HFFc6 (cell line): ENCODE measurements at places on chromosomes 6 and 20.

DNA sequence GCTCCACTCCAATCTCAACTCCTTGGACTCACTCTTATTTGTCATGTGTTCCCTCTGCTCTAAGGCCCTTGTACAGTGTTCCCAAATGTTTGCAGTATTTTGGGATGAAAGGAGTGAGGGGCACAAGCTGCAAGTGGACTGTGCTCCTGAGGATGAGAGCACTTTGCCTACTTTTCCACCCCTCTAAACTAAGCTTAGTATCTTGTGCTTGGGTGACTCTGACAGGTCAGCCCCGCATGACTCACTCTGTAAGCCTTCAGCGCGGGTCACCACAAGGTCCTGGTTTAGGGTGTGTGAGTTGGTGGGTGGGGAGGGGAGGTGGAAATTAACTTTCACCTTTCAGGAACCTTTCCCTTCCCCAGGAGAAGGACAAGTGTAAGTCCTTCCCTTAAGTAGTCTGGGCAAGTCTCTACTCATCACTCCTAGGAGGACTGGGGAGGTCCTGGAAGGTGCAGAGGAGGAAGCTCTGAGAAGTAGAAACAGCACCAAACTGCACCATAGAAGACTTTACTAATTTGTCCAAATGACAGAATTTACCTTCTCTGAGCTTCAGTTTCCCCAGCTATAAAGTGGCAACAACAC is 68.8 kb upstream of the EPB41L1 start:
- peak; percentile 66 for DNase-seq

DNA sequence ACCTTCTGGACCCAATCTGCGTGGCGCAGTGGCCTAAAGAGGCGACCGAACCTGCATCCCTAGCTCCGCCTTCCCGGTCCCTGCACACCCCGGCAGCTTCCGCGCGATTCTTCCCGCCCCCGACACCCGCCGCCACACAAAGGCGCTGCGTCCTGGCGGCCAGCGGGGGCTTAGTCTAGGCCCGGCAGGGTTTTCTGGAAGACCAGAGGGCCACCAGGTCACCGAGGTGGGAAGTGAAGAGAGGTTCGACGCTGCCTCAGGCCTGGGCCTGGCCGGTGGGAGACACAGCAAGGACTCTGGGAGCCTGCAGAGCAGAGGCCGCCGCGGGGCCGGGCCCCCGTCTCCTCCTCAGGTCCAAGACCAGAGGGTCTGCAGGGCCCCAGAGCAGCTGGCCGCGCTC is 154.9 kb downstream of the OR2B2 start:
- DNase-seq = no peak

DNA sequence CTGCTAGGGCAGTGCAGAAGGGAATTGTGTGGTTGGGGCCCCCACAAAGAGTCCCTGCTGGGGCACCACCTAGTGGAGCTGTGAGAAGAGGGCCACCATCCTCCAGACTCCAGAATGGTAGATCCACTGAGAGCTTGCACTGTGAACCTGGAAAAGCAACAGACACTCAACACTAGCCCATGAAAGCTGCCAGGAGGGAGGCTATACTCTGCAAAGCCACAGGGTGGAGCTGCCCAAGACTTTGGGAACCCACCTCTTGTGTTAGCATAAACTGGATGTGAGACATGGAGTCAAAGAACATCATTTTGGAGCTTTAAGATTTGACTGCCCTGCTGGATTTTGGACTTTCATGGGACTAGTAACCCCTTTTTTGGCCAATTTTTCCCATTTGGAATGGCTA is 328.4 kb upstream of the KHDRBS2 start:
- DNase-seq = no peak

DNA sequence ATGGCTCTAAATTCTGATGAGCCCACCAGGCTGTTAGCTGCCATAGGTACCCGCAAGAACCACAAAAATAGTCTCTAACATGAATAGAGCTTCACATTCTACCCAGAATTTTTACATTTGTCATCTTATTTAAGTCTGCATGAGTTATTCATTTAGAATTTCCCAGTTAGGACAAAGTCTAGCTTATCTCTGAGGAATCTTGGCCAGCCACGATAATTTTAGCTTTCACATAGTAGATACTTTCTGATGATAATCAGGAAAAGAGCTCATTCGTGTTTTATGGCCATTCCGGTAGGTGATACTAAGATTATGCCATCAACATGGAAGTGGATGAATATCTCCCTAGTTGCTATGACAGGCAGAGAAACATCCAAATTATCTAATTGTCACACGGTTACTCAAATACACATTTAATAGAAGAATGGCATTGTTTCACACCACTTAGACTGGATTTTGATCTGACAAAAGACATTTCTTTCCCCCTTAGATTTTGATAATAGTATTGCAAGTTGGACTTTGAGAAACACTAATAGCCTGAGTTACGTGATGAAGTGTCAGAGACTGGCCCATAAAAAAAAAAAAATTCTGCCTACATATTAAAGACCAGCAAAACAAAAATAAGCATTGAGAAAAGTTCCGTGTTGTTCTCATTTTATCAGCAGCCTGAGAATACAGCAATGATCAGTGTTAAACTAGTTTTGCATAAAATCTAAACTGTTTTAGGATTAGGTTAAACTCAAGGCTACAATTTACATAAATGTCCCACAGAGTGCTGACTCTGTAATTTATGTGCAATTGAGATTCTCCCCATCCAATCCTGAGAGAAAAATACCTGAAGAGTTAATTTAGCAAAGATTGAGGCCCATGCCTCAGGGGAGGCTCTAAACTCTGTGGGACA is 397.5 kb upstream of the ARID1B start:
- no peak for DNase-seq

DNA sequence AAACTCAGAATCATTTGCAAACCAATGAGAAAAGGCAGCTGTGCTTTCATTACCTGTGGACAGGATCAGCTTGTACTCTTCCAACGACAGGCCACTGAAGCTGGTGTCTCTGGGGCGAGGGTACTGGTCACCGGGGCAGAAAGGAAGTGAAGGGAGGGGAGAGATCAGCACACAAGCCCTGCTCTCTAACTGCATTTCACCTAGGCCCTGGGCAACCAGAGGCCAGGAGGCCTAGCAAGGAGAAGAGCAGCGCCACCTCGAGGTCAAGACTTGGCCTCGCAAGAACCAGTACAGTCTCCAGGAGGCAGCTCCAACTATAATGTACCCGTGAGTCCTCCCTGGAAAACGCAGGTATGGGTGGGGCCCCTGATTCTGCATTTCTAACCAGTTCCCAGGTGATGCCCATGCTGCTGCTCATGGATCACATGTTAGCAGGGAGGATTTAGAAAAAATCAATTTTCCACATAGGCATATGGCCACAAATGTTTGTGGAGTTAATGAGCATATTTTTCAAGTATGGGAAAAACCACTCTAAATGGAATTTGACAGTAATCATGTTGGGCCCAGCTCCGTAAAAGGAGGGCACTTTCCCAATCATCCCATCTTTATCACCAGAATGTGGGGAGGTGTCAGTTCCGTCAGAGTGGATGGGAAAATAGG is 11.0 kb downstream of the UQCC2 start:
- DNase-seq = peak; percentile 63
